Small intestine (tissue), 16 donors: ENCODE measurements at places on chromosomes 1 and 21. TPM values are rescaled to one million over a fixed set of nuclear protein-coding genes. Genes with fewer than 3 reads are reported as not detected.

The CRNN gene
- polyA plus RNA-seq, result 2.2 TPM

GRCh38 chr1:229941160-229941559, 125.9 kb upstream of the GALNT2 start:
- peaks cover 2% of the 10 kb centered on the region for H3K27me3 ChIP-seq
- DNase-seq, result peak; percentile 49
- H3K27ac ChIP-seq, result no peak overlapping the region
- H3K36me3 ChIP-seq, result no peaks in the 10 kb centered on the region

The FALEC gene
- not detected for polyA plus RNA-seq

The NBPF4 gene
- polyA plus RNA-seq, result 1.0 TPM

DNA sequence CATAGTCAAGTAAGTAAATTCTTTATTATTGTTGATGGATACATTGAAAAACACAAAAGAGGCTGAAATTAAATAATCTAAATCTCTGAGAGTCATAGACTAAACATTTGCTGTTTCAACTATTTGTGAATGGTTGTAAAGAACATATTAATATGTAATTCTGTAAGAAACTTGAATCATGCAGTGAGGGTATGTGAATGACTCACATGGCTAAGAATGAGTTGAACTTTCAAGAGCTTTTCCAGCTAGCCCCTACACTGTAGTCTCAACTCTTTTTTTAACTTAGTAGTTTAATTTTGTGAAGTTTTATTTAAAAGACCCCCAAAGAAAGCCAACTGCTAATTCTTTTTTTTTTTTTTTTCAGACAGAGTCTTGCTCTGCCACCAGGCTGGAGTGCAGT, 588.1 kb downstream of the DPYD start:
- H3K4me3 ChIP-seq, result no peak overlapping the region
- no peaks in the 10 kb centered on the region for H3K27me3 ChIP-seq
- DNase-seq, result no peak
- H3K36me3 ChIP-seq, result no peaks in the 10 kb centered on the region
- no peaks in the 10 kb centered on the region for H3K4me1 ChIP-seq
